ENCODE measurements at places on chromosomes 1 and 21.

- DNase-seq: no peak
Observed at GRCh38 chr1:10682449-10683309, 113.8 kb downstream of the CASZ1 start.

- DNase-seq: no peak
Observed at GRCh38 chr1:34755961-34756360, 1.1 kb downstream of the GJB5 start.

DNA sequence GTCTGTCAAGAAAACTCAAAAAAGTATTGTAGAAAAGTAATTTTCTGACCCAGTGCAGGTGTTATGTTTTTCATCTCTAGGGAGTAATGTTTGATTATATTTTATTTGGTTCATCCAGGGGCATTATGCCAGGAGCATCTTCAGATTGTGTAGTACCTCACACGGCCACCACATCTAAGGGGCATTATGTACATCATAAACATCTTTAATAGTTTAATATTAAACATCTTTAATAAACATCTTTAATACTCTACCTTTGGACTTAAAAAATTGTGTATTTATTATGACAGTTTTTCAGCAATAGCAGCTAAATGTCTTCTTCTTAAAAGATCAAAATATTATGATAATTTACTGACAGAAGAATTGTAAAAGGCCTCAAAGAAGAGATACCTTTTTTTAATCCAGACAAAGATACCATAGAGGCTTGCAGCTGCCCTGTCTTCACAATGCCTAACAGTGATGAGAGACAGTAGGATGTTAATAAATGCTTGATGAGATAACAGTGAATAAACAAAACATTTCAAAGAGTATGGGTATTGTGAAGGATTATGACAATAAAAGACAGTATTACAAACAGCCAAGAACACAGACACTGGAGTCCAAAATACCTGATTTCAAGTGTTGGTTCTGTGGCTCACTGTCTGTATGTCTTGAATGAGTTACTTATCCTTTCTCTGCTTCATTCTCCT, 240.9 kb upstream of the ADGRL2 start:
- no peak for DNase-seq

- DNase-seq: no peak
Observed at GRCh38 chr1:39385067-39385988, 106.1 kb upstream of the BMP8A start.

DNA sequence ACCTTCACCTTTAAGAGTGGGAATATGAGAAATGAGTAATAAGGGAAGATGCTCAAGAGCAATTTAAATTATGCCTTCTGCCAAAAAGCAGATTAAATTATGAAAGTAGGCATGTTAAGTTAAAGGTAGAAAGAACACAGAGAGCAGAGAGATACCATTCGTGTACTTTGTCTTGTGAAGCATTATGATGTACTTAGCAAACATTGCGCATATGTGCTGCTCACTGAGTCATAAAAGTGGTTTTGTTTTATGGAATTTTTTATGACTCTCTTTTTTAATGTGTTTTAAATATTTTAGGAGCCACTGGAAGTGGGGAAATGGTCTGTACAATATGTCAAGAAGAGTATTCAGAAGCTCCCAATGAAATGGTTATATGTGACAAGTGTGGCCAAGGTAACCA, 35.3 kb downstream of the MTF2 start:
- no peak for DNase-seq

- no peak for DNase-seq
Observed at GRCh38 chr1:180428782-180429695, 73.3 kb downstream of the ACBD6 start.

DNA sequence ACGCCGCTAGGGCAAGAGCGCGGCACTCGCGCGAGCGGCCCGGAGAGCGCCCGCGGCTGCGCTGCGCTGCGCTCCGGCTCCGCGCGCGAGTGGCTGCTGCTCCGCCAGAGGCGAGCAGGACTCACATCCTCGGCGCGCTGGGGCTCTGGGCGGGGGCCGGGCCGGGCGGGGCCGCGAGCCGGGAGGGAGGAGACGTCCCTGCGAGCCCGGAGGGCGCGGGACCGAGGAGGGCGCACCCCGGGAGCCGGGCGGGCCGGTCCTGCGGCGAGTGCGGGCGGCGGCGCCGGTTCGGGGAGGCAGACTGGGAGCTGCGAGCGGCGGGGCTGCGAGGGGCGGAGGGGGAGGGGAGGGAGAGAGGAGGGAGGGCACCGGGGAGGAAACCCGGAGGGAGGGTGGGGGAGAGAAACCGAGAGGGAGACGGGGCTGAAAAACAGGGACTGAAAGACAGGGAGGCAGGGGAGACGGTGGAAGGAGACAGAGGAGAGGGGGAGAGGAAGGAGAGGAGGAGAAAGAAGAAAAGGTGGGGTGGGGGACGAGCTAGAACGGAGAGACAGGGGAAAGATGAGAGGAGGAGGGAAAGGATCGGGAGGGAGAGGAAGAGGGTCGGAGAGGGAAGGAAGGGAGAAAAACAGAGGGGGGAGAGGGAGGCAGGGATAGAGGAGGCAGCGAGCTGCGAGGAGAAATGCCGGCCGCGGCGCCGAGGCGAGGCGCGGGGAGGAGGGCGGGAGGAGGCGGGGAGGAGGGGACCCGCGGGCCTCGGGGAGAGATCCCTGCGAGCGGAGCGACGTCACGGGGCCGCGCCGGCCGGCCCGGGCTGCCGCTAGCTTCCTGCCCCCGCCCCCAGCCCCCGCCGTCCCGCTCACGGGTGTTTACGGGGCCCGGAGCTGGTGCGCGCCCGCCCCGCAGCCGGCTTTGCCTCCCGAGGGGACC, at the start of gene CAMK2N1:
Gene CAMK2N1, minus strand, starts transcription at position 684 of the 930 bp plus-strand sequence. CDS start 831 bp downstream, outside the sequence.
- DNase-seq: peak; percentile 74

DNA sequence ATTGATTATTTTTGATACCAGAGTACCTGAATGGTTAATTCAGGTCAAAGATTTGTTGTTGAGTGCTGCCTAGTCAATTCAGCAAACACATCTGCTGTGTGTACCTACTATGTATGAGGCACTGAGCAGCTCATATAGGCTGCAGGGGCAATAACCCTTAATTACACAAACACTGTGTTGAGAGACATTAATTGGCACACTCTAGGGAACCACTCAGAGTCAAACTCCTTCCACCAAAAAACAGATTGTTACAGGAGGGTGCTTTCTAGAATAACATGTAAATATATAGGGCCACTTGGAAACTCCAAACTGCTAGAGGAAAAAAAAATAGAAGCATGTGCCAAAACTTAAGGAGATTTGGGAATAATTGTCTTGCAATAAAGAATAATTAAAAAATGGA, 31.3 kb downstream of the UBE2U start:
- DNase-seq: no peak

DNA sequence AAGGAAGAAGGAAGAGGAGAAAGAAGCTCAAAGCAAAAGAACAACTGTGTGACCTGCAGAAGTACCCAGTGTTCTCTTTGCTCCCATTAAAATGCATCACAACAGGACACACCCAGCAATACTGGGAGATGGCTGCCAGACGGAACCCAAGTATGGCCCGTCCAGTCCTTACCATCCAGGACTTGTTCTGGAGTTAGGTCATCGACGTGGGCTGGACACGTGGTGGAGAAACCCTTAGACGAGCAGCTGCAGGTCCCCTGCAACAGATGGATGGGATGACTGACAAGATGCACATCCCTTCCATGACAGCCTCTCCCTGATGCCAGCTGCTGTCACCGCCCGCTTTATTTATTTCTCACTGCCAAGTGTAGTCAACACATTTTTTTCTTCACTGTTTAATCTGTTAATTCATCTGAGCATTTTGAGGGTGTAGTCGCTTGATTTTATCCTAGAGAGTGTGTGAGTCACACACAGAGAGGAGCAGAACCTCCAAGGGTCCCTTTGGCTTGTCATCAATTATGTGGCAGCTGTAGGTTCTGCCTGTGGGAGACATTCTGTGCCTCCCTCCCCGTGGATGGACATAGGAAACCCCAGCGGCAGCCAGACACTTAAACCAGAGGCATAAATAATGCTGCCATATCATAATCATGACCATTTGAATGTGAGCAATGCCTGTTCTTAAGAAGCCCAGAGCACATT, 80.9 kb downstream of the ABCA4 start:
- DNase-seq: no peak

Data from RWPE1 (cell line).